ENCODE measurements at places on chromosomes 7 and 10.
A peak's percentile ranks its signal among the peaks of the same experiment; 100 is the strongest.

GRCh38 chr10:6588082-6588481 lies 8.0 kb upstream of the PRKCQ start:
- DNase-seq: no peak

GRCh38 chr7:132429181-132429580 lies 147.1 kb downstream of the PLXNA4 start:
- no peak for DNase-seq

- DNase-seq: no peak
Observed at GRCh38 chr7:157844611-157845010, 507.8 kb downstream of the DNAJB6 start.

DNA sequence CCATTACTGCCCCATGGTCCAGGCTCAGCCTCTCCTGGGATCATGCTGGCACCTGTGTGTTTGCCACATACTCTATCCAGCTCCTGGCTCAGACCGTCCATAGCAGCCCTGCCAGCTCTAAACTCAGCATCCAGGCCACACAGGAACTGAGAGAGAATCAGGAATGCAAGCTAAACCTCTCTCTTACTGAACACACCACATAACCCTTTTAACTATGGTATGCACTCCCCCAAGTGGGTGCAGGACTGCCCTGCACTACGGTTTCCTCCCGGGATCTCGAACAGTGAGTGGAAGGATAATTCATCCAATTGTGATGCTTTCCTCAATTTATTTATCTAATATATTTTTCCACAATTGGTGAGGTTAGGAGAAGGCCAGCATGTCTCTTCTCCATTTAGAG lies 17.1 kb upstream of the ZNF800 start:
- no peak for DNase-seq

DNA sequence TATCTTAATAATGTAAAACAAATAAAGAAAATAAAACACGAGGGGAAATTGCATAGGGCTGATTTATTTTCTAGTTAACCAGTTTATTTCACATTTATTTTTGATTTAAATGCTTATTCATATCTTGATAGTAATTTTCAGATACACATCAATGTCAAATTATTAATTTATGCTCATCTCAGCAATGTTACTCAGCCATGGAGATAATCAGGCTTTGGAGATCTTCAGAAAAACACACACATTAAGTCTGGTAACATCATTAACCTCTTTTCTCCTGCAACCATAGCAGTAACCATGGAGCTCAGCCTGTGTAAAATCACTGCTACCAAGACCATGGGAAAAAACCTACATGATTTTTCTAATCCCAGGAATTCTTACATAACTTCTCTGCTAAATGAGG lies 31.9 kb upstream of the TBX20 start:
- DNase-seq: no peak

- DNase-seq: no peak
Observed at GRCh38 chr7:91064938-91065337, 199.3 kb upstream of the FZD1 start.

DNA sequence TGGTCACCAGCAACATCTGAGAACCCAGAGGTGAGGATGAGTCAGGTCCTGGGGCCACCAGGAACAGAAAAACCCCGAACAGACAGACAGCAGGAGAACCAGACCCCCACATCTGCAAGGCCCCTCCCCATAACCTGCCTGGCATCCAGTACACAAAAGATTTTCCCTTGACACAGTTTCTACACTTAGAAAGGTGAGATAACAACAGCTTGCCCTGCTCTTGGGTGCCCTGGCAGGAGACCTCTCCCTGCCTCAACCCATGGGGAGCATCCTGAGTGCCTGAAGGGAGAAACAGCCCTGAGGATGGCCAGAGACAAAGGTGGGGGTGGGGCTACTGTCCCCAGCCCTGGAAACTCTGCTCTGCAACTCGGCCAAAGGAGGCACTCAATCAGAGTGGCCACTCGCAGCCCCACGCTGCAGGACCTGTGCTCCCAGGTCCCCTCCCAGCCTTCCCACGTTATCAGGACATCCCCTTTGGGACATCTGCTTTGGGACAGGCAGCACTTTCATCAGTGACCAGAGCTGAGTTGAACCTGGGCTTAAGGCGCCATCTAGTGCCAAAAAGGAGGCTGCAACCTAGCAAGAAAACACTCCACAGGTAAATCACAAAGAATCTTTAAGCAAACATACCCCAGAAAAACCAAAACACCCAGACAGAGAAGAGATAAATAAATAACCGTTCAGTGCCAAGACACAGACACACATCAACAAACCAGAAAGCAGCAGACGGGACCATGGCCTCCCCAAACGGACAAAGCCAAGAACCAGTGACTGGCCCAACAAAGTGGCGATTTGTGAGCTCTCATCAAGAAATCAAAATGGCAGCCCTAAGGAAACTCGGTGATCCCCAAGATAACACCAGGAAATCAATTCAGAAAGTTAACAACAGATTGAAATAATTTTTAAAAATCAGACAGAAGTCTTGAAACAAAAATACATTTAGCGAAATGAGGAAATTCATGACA lies 233.7 kb downstream of the PTPRN2 start:
- peak; percentile 25 for DNase-seq

GRCh38 chr10:63614371-63614891 lies 93.2 kb downstream of the REEP3 start:
- peak; percentile 5 for DNase-seq

- no peak for DNase-seq
Observed at GRCh38 chr7:112306903-112307302, 100.4 kb downstream of the ZNF277 start.

DNA sequence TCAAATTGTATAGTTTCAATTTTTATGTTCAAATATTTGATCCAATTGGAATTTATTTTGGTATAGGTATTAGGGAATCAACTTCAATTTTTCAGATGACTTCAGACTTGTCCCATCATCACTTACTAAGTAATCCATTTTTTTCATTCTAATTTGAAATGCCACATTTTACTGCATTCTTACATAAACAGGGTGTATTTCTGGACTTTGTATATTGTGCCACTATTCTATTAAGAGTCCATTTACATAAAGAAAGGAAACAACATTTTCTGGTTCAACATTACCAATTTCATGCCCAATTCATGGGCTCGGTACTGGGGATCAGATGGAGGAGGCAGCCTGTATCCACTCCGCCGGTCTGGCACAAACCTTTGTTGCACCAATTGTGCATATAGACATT lies 15.8 kb downstream of the ECD start:
- no peak for DNase-seq
